ENCODE measurements at places on chromosomes 2 and 18.

- DNase-seq: no peak
Measured at GRCh38 chr2:201628545-201628944, 14.8 kb downstream of the TMEM237 start.

- no peak for DNase-seq
Measured at GRCh38 chr2:181924336-181924735, 32.8 kb downstream of the ITPRID2 start.

DNA sequence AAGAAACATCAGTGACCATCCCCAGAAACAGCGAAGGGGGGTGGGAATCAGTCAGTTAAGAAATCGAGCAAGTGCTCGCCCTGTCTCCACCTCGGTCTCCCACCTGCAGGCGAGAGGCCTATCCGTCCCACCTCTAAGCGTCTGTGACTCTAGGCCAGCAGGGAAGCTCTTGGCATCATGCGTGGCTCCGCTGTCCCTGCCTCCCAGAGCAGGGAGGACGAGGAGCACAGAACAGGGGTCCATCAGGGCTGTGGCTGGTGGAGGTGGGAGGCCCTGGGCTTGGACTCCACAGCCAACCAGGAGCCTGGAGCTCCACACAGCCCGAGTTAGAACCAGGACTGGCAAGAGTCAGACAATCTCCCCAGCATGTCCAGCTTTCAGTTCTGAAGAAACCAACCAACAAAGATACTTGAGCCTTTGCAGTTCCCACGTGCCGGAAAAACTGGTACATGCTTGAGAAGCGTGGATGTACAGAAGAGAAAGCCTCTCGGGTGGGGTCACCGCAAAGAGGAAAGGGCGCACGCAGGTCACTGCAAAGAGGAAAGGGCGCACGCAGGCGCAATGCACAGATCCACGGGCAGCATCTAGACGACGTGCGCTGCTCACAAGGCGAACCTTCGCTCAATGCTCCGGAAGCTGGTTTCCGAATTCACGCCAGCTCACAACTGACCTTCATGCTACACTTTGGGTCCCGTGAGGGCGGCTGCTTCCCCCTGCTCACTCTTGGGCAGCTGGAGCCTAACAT, 104.5 kb upstream of the ALKAL2 start:
- no peak for DNase-seq

DNA sequence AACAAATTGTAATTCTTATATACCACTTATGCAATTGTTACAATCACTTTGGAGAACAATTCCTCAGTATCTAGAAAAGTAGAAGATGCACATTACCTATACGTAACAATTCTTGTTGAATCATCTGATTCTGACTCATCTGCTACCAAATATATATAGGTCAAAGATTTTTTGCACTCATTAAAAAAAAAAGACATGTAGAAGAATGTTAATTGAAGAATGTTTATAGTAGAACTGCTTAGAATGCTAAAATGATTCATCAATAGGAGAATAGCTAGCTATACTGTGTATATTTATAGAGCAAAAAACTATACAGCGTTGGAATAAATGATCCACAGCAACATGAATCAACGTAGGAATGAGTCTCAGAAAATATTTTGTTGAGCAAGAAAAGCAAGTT, 29.5 kb upstream of the STAT1 start:
- peak; percentile 84 for DNase-seq

GRCh38 chr2:203650860-203651613, 55.4 kb upstream of the CD28 start:
- DNase-seq: peak; percentile 74

DNA sequence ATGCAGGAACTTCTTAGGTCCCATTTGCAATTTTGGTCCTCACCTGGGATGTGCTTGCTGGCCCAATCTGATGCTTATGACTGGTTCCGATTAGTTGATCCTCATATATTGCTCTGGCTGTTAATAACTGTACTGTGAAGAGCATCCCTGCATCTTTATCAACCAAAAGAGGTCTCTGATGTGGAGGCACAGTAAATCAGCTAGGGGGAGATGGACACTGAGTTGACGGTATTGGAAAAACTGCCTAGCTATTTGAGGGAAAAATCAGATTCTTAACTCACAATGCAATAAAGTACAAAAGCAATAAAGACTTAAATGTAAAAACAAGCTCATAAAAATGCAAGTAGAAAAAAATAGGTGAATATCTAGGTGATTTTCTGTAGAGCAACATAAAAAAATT, 188.0 kb upstream of the TCF4 start:
- no peak for DNase-seq

DNA sequence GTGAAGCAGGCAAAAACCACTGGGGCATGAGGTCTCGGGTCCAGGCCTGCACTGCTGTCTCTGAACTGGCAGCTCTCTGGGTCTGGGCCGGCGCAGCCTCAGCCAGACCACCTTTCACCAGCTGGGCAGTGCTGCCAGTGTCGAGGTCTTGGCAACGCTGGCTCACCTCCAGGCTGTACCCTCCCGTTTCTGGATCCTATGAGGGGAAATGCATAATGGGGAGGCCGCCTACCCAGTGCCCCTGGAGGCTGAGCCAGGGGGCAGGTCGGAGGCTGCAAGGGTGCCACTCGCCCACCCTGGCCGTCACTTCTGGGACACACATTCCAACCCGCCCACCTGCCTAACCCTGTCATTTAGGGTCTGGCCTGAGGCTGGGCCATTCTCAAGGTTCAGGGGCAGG, 24.6 kb downstream of the KIF1A start:
- DNase-seq: no peak

- DNase-seq: no peak
Measured at GRCh38 chr2:220002251-220002650, 374.8 kb downstream of the SLC4A3 start.

GRCh38 chr18:59646228-59646962, 50.8 kb downstream of the CCBE1 start:
- no peak for DNase-seq

DNA sequence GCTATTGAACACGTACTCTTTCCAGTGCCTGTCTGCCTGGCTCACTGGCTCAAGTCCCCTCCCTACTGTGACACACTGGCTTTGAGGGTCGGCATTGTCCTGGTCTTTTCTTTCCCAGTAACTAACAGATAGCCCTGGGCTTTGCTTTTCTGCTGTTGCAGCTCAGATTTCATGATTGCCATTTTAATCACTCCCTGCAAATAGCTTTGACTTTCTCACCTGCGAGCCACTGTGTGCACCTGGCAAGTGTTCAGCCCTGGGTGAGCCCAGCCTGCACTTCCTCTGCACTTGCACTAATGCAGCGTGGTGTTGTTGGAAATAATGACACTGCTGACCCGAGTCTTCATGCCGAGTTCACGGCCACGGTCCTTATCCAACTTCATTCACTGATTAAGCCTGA, 52.9 kb downstream of the DCDC2C start:
- DNase-seq: no peak

GRCh38 chr2:75596784-75597183, 36.0 kb upstream of the EVA1A start:
- DNase-seq: peak; percentile 66

- no peak for DNase-seq
Measured at GRCh38 chr2:217362710-217363109, 502.8 kb upstream of the TNP1 start.

DNA sequence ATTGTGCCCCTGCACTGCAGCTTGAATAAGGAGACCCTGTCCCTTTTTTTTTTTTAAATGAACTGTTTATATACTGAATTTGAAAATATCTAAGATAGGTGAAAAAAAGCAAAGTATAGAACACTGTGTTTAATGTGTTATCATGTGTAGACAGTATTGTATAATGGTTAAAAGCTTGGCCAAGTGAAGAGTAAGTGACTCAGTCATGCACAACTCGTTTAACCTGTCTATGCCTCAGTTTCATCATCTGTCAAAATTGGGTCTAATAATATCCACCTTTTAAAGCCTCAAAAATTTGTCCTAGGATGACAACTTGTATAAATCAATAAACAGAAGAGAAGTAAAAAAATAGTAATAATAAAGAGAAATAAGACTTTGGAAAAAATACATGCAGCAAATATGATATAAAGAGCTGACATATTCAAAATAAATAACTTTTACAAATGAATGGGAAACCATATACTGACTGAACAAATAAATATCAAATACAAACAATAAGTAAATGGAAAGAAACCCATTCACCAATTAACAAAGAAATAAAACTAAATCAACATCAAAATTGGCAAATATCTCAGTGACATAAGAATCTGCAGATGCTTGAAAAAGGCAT, 113.7 kb downstream of the C2orf74 start:
- DNase-seq: no peak

DNA sequence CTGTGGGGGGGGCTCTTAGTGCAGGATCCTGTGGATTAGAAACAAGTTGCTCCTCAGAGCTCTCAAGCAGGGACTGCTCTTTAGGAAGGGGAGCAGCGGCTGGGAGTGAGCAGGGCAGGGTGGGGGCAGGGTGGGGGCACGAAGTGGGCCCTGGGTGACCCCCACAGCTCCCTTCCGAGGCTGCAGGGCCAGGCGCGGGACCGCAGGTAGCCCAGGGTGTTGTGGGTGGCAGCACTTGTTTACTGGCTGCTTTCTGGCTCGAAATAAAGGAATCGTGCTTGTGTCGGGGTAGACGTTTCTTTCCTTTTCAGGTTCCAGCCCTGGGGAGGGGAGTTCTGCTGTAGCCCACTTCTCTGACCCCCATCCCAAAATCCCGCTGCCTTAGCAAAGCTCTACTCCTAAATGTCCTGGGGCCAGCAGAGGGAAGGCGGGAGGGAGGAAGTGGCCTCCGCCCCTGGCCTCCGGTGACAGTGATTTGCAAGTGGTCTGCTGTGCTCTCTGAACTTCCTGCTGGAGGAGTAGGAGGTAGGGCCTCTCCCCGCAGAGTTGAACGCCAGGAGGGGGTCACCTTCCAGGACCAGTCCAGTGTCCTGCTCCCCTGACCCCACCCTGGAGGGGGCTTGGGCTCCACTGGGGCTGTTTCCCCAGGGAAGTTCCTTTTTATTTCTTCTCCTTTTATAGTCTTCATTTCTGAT, 8.3 kb downstream of the NEU4 start:
- DNase-seq: no peak

DNA sequence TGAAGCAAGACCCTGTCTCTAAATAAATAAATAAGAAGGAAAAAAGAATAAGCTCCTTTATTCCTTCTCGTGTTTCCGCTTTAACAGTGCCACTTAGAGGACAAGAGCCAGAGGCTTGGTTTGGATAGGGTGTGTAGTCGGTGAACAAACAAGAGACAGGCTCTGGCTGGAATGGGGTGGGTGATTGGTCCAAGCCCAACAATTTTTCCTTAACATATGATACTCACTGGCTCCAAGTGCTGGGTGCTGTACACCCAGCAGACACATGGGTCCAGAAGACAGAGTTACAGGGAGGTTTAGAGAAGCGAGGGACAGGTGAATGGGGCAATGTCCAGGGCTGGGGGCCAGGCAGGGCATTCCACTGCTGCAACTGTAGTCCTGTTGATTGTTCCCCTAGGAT, 77.8 kb downstream of the NCAPH start:
- DNase-seq: no peak

GRCh38 chr2:200637901-200638300, 52.1 kb downstream of the AOX1 start:
- no peak for DNase-seq

DNA sequence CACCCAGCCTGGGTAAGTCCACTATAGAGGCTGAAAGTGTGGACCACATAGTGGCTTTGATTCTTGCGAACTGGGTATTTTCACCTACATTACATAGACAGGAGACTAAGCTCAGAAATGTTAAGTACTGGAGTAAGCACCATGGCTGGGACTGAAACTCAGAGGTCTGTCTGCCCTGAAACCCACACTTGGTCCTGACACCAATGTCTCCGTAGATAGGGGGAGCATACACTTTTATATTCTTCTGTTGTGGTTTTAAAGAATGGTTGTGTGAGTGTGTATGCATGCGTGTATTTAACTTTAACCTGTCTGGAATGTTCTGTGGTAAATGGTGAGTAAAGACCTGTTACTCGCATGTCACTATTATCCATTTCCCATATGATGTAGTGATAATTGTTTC, 10.3 kb upstream of the NPPC start:
- DNase-seq: no peak

DNA sequence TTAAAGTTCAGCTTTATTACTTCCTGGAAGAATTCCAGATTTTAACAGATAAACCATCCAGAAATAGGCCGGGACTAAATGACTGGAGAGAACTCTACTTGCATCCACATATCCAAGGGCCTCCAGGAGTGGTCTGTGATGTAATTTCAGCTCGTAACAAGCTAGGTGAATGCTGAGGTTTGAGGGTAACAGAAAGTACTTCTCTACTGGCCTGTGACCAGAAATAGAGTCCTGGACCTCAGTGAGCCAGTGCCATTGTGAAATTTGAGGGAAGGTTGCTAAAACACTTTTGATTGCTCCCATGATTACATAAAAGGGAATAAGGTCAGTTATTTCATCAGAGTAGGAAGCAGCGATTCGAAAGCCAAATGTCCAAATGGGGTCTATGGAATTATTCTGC, 158.1 kb downstream of the DOCK10 start:
- no peak for DNase-seq

GRCh38 chr2:132517386-132517785, 100.8 kb downstream of the GPR39 start:
- peak; percentile 54 for DNase-seq

DNA sequence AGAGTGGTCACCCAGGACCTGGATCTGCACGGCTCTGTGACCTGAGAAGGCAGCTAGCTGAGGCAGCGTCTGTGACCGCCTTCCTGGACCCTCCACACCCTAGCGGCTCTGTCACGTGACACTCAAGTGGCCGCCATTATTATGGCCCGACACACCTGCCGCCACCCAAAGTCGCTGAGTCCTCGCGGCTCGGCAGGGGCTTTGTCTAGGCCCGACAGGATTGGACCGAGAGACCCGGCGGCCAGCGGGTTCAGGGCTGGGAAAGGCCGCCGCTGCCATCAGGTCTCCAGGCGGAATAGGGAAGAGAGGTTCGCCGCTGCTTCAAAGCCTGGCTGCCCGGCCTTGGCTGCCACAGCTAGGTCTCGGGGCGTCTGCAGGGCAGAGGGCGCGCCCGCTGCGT, 1162.5 kb upstream of the LRRTM1 start:
- no peak for DNase-seq

GRCh38 chr2:223901854-223902253, 43.3 kb downstream of the WDFY1 start:
- no peak for DNase-seq

Measured in ELR (cell line).